ENCODE measurements at places on chromosomes 16 and 17.

DNA sequence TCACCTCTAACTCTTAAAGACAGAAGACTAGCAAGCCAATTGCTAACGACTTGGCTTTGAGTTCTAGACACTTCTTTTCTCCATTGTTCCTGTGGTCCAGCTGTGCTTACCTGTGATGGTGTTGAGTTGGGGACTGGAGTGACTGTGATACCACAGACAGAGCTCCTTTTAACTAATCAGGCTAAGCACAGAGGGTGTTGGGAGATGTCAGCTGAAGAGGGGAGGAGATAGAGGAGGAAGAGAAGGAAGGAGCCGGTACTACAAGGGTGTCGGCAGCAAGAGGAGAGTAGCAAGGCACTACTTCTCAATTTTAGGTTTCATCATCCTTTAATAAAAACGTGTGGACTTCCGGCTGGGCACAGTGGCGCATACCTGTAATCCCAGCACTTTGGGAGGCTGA, 5.1 kb upstream of the MYO1D start:
- no peak for DNase-seq

DNA sequence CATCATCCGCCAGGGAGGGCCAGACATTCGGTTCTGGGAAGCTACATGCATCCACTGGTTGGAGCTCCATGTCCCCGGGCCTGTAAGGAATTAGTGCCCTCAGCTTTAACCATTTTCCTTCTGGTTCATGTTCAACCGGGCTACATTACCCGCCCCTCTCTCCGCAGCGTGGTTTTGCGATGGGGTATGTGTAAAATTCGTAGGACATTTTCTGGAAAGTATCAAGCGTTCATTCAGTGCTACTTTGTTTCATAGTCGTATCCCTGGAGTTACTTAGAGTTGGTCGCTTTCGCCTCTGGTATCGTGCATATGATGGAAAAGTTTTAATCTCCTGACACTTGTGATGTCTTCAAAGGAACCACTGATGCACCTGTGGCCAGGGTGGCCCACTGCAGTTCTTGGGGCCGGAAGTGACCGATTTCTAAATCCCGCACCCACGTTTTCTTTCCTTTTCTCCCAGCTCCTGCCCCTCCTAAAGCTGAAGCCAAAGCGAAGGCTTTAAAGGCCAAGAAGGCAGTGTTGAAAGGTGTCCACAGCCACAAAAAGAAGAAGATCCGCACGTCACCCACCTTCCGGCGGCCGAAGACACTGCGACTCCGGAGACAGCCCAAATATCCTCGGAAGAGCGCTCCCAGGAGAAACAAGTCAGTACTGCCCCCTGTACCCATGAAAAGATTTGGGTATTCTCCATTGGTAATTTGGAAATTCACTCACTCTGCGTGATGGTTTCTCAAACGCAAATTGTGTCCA, 637 bp downstream of the RPL23A start:
- DNase-seq = no peak

GRCh38 chr16:65062736-65063583, 58.9 kb downstream of the CDH11 start:
- DNase-seq = no peak

DNA sequence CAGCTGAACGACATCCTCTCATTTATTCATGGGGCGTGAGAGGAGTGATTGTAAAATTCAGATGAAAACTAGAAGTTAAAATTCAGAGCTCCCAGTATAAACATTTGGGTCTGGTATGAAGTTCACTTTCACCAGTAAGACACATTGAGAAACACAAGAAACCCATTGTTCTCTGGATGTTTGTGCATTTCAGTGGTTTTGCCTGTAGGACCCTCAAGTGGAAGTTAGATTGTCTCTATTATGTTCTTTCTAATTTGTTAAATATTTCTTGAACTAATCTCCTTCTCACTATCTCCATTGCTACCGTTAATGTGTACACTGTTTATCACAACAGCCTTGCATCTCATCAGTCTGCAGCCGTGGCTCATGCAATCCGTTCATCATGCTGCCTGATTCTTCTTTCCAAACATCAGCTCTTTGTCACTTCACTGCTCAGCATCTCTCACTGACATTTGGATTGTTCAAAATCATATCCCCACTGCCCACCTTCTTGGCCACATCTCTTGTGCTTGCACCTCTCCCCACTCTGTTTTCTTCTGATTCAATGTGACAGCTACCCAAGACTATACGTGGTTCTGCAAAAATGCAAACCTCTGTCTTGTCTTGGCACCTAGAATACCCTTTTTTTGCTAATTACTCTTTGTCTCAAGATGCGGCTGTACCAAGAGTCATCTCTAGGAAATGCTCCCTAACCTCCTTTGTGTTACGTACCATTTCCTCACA, 49.5 kb downstream of the HLF start:
- no peak for DNase-seq

- no peak for DNase-seq
Measured at GRCh38 chr17:9936095-9936494, 31.0 kb upstream of the RCVRN start.

GRCh38 chr17:9158544-9159452, 137.5 kb downstream of the NTN1 start:
- DNase-seq = no peak

- no peak for DNase-seq
Measured at GRCh38 chr17:78842881-78843565, 2.4 kb upstream of the USP36 start.

GRCh38 chr16:67943619-67944504, at the start of gene LCAT:
Gene LCAT, minus strand, starts transcription at chr16:67944120. Its CDS starts 19 bp downstream, at chr16:67944101.
- no peak for DNase-seq

- DNase-seq = no peak
Measured at GRCh38 chr17:58327363-58328194, 1.0 kb downstream of the TSPOAP1 start.

- no peak for DNase-seq
Measured at GRCh38 chr16:88688013-88688778, 1.9 kb upstream of the SNAI3 start.

DNA sequence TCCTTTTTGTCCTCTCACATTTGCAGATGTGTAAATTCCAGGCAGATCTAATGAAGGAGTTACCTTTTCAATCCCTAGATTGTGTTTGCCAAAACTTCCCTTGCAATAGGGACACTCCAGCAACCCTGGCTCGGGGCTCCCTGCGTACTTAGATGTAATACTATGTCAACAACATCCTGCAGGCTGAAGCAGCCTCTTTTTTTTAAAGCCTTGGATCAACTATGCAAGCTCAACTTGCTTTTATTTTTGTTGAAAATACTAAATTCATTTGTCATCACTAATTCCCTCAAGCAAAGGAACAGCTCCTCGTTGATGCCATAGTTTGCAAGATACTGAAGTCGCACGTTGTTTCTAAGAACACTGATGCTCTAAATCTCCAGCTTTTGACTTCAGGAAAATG, 59.1 kb downstream of the GRIN2A start:
- no peak for DNase-seq

DNA sequence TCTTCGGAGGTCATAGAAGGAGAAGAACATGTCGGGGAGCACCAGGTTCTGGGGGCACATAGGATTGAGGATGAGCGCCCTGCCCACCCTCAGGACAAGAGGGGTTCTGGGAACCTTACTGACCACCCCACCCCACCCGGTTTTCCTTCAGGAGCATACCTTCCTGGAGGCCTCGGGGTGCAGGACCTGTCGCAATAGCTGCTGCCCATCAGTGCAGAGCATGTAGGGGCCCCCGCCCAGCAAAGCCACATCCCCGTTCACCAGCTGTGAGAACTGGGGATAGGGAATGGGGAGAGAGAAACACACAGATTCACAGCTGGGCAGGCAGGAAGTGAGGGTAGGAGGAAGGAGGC, 2.1 kb downstream of the ESRP2 start:
- DNase-seq = no peak

GRCh38 chr17:1347589-1348323, 52.3 kb downstream of the YWHAE start:
- DNase-seq = peak; percentile 43

GRCh38 chr17:20234276-20234675, 225.1 kb downstream of the SPECC1 start:
- no peak for DNase-seq

- no peak for DNase-seq
Measured at GRCh38 chr17:58368860-58369213, 16.8 kb upstream of the SUPT4H1 start.

- no peak for DNase-seq
Measured at GRCh38 chr16:77899416-77899815, 111.1 kb downstream of the VAT1L start.

DNA sequence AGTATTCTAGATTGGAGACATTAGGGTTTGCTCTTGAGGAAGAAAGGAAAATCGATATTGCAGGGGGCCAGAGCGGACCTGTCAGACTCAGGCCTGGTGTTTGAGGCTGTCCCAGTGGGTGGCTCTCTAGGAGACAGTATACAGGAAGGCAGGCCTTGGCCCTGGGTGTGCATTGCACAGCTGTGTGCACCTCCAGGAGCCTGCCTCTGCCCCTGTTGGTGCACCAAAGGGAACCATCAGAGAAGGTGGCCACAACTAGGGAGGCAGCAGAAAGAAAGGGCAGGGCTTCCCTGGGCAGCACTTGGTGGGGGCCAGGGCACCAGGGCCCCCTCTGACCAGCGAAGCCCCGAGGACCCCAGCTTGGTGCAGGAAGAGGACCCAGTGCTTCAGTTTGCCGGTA, 188.0 kb downstream of the NTN1 start:
- DNase-seq = no peak

GRCh38 chr17:63707151-63707550, 7.2 kb upstream of the LIMD2 start:
- DNase-seq = no peak

GRCh38 chr16:57601801-57602478, 26.5 kb upstream of the ADGRG1 start:
- no peak for DNase-seq

GRCh38 chr16:58614860-58615259, 14.8 kb downstream of the CNOT1 start:
- DNase-seq = no peak

- DNase-seq = no peak
Measured at GRCh38 chr17:4583782-4584100, 588 bp upstream of the SMTNL2 start.

DNA sequence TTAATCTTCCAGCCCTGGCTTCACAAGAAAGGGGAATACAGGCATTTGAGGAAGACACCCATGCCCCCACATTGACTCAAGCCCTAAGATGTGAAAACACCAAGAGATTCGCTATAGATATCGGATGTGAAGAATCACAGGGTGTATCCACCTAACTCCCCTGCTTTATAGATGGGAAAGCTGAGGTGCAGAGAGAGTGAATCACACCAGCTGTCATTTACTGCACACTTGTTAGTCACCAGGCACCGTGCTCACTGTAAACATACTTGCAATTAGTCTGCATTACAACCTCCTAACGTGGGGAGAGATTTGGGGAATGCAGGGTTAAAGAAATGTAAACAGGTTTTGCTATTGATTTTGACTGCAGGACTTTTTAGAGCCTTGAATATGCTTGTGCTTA, 325.5 kb downstream of the C16orf95 start:
- no peak for DNase-seq

- DNase-seq = no peak
Measured at GRCh38 chr16:67198238-67198734, 645 bp upstream of the ELMO3 start.

- DNase-seq = no peak
Measured at GRCh38 chr17:16922386-16923096, 49.4 kb downstream of the TNFRSF13B start.

DNA sequence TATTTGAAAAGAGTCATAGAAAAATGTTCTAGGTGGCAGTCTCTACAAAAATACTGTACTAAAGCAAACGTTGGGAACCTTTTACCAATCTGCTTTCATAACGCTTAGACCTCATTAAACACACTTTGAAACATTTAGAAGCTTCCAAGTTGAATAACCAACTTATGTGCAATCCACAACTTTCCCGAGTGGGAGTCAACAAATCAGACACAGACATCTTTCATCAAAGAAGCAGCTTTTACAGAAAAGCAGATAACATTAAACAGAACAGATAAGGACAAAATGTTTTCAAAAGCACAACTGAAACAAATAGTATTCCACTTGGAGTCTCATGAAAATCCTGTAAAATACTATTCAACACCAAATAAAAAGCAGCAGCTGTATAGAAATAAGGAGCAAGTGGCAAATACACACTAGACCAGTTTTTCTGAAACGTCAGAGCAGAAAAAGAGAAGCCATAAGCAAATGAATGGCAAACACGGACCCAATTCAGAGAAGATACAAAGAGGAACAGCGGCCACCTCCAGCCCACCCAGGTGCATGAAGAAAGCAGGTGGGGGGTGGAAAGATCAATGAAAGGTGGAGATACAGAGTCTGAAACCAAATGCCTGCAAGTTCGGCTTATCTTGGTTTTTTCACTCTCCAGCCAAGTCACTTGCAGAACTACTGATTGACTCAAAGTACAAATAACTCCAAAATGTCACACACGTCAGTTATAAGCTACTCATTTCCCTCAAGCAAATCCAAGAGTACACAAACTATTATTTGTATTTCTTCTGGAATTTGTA, 18.4 kb upstream of the FBF1 start:
- DNase-seq = no peak

DNA sequence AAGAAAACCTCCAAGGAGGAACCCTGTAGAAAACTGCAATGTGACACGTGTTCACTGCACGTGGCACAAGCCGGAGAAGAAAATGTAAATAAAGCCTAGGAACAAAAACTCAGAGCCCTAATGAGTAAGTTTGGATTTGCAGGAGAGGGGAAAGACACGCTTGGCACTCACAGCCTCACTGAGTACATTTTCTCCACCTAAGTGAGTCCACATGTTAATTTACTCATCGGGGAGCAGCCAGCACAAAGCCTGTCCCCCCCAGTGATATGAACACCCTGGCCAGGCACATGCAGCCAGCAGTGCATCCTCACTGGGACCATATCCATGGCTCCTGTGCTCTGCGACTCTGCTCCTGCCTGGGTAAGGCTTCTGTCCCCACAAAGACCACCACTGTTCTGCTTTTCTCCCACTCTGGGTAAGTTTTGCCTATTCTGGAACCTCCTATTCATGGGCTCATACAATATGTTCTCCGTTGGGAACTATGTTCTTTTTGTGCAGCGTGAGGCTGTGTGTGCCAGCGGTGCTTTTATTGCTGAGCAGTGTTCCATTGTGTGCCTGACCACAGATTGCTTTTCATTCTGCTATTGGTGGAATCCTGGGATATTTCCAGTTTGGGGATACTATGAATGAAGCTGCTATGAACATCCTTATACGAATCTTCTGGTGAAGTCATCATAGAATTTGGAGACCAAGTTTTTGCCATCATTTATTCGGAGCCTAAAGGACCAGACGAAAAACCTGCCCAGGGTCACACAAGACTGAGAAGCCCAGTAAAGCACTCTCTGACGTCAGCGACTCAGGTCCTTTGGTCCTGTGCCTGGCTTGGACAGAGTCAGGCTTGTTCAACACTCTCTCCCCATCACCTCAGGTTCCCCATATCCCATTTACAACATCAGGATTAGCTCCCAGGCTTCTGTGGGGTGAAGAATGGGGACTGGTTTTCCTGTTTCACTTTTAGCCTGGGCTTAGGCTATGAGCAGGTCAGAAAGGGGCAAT, 53.3 kb downstream of the RNF112 start:
- DNase-seq = no peak
